ENCODE measurements at places on chromosomes 7 and 10.

GRCh38 chr7:56107954-56108258 lies 1.6 kb upstream of the CHCHD2 start:
- no peak for DNase-seq

- DNase-seq: no peak
These were observed 198.4 kb downstream of the TPST1 start for GRCh38 chr7:66403564-66403963.

- DNase-seq: peak; percentile 51
These were observed 819 bp downstream of the HYCC1 start for GRCh38 chr7:23012908-23013714.

GRCh38 chr10:116752969-116753665 lies 10.8 kb upstream of the HSPA12A start:
- no peak for DNase-seq

DNA sequence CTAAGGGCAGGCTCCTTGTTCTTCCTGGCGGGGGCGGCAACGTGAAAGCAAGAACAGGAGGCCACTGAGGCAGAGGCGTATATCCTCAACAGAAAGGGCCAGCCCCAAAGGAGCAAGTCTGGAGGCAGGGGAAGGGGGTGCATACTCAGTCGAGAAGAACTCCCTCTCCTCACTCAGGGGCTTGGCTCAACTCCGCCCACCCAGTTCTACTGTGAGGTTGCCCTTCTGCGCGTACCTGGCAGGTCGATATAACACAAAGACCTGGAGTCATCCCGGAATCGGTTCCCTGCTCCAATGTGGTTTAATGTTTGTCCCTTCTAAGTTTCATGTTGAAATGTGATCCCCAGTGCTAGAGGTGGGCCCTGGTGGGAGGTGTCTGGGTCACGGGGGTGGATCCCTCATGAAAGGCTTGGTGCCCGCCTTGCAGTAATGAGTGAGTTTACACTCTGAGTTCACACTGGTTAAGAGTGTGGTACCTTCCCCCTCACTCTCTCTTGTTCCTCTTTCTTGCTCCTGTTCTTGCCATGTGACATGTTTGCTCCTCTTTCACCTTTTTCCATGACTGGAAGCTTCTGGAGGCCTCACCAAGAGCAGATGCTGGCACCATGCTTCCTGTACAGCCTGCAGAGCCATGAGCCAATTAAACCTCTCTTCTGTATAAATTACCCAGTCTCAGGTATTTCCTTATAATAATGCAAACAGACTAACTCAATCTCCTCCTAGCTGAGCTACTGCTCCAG lies 32.6 kb downstream of the GSDME start:
- DNase-seq: no peak

GRCh38 chr10:2475711-2476217 lies 591.6 kb upstream of the PFKP start:
- no peak for DNase-seq

GRCh38 chr10:11329062-11329673 lies 282.3 kb downstream of the USP6NL start:
- no peak for DNase-seq

DNA sequence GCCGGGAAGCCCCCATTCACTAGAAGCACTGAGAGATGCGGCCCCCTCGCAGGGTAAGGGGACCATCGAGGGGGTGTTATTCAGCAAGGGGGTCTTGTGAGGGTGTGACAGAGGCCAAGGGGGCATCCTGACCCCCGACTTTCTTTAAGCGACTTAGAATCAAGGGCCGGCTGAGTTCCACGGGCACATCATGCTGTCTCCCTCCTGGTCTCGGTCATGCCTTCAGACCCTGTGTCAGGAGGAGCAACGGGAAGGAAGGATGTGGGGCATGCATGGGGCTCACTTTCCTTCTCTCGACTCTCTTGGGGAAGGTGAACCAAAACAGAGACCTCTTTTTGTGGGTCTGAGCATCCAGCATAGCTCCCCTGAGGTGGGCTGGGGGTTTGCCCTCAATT lies 2.5 kb downstream of the ACSL5 start:
- DNase-seq: no peak

- DNase-seq: peak; percentile 64
These were observed 11.4 kb downstream of the ATG9B start for GRCh38 chr7:151012911-151013347.

- DNase-seq: no peak
These were observed 898.1 kb downstream of the TYW1 start for GRCh38 chr7:67894746-67895145.

Measured in B cell (primary cell).